ENCODE measurements at places on chromosomes 7 and 10. TPM values are rescaled to one million over a fixed set of nuclear protein-coding genes. Genes with fewer than 3 reads are reported as not detected.

DNA sequence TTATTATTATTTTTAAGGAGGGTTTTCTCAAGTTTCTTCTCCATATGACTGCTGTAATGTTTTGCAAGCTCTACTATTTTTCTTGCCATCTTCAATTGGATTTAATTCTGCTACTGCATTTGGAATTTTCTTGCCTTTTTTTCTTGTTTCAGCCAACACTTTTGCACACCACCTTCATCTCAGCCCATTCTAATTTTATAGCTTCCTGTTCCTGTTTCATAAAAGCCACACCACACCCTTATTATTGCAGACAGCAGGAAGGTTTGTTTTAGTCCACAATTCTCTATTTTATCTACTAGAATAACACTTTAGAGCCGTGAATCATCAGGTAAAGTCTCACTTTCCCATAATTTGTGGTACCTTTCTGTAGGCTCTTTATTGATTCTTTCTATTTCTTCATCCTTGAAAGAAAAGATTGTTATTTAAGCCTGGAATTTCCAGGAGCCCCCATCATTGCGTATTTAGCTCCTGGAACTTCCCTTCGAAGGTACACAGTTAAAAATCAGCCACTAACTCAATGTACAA is 209.3 kb upstream of the TBX20 start:
- no peak for DNase-seq
- no peaks in the 10 kb centered on the region for H3K36me3 ChIP-seq
- H3K27me3 ChIP-seq, result peaks cover 18% of the 10 kb centered on the region
- no peaks in the 10 kb centered on the region for H3K4me1 ChIP-seq
- H3K27ac ChIP-seq, result no peak overlapping the region

- peaks cover 2% of the 10 kb centered on the region for H3K27me3 ChIP-seq
- no peak for DNase-seq
These were observed 6.2 kb downstream of the SLC26A4 start for GRCh38 chr7:107666790-107667189.

- no peaks in the 10 kb centered on the region for H3K27me3 ChIP-seq
- DNase-seq, result no peak
- no peaks in the 10 kb centered on the region for H3K36me3 ChIP-seq
- peak overlapping the region; percentile 85 for H3K27ac ChIP-seq
- H3K4me3 ChIP-seq, result peak overlapping the region; percentile 88
- peaks cover 23% of the 10 kb centered on the region for H3K4me1 ChIP-seq
These were observed 654 bp downstream of the ALKBH4 start for GRCh38 chr7:102463841-102464576.

FAM237B gene
- not detected for total RNA-seq

Data from activated CD8-positive, alpha-beta memory T cell treated with anti-CD3 and anti-CD28 coated beads, Interleukin-2, amount 10 ng/mL, durations not matched to agents 7 days and 5 days (primary cell).